ENCODE measurements at places on chromosomes 16 and 17.
A peak's percentile ranks its signal among the peaks of the same experiment; 100 is the strongest.

- no peak overlapping the region for H3K27ac ChIP-seq
- no peaks in the 10 kb centered on the region for H3K27me3 ChIP-seq
- DNase-seq = no peak
Observed at GRCh38 chr17:9386401-9386800, 189.2 kb downstream of the STX8 start.

GRCh38 chr17:80097844-80098691 is 3.3 kb upstream of the GAA start:
- peaks cover 3% of the 10 kb centered on the region for H3K27me3 ChIP-seq
- H3K27ac ChIP-seq = no peak overlapping the region
- H3K4me1 ChIP-seq = peaks cover 27% of the 10 kb centered on the region
- DNase-seq = no peak

DNA sequence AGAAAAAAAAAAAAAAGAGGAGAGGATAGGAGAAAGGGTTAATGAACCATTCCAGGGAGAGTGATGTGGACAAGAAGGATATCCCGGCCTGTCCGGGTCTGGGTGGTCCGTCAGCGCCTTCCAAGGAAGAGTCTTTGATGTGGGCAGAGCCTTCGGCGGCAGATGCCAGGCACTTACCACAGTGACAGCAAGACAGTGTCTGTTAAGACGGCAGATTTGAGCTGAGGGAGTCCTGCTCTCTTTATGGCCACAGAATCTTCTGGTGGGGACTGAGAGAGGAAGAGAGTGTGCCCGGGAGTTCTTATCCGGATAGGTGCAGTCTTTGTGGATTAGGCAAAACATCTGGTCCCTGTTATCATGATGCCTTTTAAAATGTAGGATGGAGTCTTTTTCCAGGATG is 95.2 kb downstream of the ZDHHC7 start:
- H3K4me3 ChIP-seq = no peak overlapping the region
- peaks cover 44% of the 10 kb centered on the region for H3K27me3 ChIP-seq
- no peak overlapping the region for H3K27ac ChIP-seq
- no peaks in the 10 kb centered on the region for H3K4me1 ChIP-seq
- H3K36me3 ChIP-seq = no peaks in the 10 kb centered on the region
- no peak for DNase-seq

- H3K4me3 ChIP-seq = no peak overlapping the region
- no peak overlapping the region for H3K27ac ChIP-seq
- DNase-seq = no peak
- H3K4me1 ChIP-seq = no peaks in the 10 kb centered on the region
- H3K27me3 ChIP-seq = no peaks in the 10 kb centered on the region
Observed at GRCh38 chr17:46738544-46738943, 79.9 kb downstream of the WNT3 start.

- H3K27ac ChIP-seq = no peak overlapping the region
- H3K27me3 ChIP-seq = no peaks in the 10 kb centered on the region
- no peak for DNase-seq
- peaks cover 4% of the 10 kb centered on the region for H3K36me3 ChIP-seq
Observed at GRCh38 chr16:287298-287811, 4.4 kb downstream of the PDIA2 start.

DNA sequence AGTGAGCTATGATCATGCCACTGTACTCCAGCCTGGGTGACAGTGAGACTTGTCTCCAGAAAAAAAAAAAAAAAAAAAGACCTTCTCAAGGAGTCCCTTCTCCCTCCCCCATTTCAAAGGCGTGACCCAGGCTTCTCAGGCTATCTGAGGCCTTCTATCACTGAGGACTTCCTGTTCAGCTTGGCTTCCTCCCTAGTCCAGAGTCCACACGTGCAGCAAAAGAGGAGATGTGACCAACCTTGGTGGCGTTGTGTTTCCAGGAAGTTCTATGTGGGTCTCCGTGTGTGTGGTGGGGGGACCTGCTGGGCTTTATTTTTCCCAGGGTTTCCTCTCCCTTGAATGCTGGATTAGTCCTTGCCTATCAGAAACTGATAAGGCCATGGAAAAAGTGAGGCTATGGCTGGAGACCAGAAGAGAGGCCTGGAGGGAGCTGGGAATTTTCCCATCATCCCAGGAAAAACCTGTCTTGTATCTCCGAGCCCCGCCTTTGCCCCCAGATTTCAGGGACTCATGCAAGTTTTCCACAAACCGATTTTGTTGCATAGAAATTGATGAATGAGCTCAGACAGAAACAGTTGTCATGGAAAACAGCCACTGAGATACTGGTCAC is 148.1 kb downstream of the SALL1 start:
- no peaks in the 10 kb centered on the region for H3K27me3 ChIP-seq
- no peaks in the 10 kb centered on the region for H3K36me3 ChIP-seq
- H3K4me1 ChIP-seq = no peaks in the 10 kb centered on the region
- no peak for DNase-seq

GRCh38 chr17:66466840-66467367 is 164.5 kb downstream of the PRKCA start:
- H3K27ac ChIP-seq = peak overlapping the region; percentile 87
- peaks cover 2% of the 10 kb centered on the region for H3K36me3 ChIP-seq
- no peaks in the 10 kb centered on the region for H3K27me3 ChIP-seq

- peaks cover 24% of the 10 kb centered on the region for H3K27me3 ChIP-seq
- H3K36me3 ChIP-seq = no peaks in the 10 kb centered on the region
- no peaks in the 10 kb centered on the region for H3K4me1 ChIP-seq
- no peak for DNase-seq
Observed at GRCh38 chr16:55736671-55737070, 80.9 kb downstream of the SLC6A2 start.

DNA sequence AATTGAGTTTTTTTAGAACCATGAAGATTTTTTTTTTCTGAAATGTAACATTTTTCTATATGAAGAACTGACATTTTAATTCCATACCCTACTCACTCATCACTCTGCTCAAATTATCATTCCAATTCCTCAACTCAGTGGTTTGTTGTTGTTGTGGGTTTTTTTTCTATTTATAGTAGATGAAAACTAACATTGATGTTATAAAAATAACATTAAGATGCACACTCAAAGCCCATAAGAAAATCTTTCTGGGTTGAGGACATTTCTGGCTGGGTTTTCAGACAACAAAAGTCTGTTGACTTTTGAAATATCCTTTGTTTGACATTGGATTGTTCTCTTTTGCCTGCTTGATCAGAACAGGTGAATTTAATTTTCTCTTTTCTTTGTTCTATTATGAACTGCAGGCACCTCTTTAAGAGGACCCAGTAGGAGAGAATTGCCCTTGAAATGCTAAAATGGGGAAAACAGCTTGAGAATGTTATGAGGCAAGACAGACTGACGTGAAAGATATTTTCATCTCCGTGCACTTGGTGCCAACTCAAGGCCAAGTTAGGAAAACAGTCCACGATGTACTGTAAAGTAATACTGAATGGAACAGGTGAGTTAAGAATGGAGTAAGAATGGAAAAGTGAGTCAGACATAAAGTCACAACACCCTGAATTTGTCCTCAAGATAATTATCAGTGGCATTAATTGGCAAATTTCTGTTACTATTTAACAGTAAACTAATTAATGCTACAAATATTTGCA is 16.1 kb upstream of the ABCA5 start:
- H3K27ac ChIP-seq = no peak overlapping the region
- DNase-seq = no peak
- no peaks in the 10 kb centered on the region for H3K36me3 ChIP-seq
- H3K4me1 ChIP-seq = no peaks in the 10 kb centered on the region
- H3K27me3 ChIP-seq = peaks cover 4% of the 10 kb centered on the region
- no peak overlapping the region for H3K4me3 ChIP-seq

GRCh38 chr16:58451945-58452401 is 48.0 kb upstream of the NDRG4 start:
- no peak overlapping the region for H3K4me3 ChIP-seq
- H3K36me3 ChIP-seq = no peaks in the 10 kb centered on the region
- DNase-seq = no peak
- H3K4me1 ChIP-seq = peaks cover 9% of the 10 kb centered on the region
- no peak overlapping the region for H3K27ac ChIP-seq

GRCh38 chr17:76996741-76997694 is 128.8 kb downstream of the MGAT5B start:
- H3K27me3 ChIP-seq = no peaks in the 10 kb centered on the region
- peak overlapping the region; percentile 88 for H3K27ac ChIP-seq
- DNase-seq = peak; percentile 27
- H3K4me1 ChIP-seq = peaks cover 39% of the 10 kb centered on the region
- H3K4me3 ChIP-seq = no peak overlapping the region
- H3K36me3 ChIP-seq = no peaks in the 10 kb centered on the region

DNA sequence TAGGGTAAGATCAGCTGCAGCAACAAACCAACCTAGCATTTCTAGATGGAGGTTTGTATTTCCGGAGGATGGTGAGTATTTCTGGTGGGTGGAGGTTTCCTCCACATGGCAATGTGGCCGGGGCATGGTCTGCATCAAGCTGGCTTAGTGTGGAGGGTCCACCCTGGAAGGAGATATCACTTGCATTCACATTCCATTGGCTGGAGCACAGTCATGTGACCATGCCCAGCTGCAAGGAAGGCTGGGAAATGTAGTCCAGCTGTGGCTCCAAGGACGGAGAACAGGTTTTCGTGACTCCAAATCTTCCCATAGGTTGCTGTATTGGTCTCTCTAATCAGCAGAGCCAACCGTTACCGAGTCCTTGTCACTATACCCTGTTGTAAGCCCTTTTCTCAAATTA is 68.7 kb downstream of the RAI1 start:
- H3K27me3 ChIP-seq = no peaks in the 10 kb centered on the region
- no peaks in the 10 kb centered on the region for H3K36me3 ChIP-seq
- H3K4me3 ChIP-seq = no peak overlapping the region
- H3K27ac ChIP-seq = peak overlapping the region; percentile 57

DNA sequence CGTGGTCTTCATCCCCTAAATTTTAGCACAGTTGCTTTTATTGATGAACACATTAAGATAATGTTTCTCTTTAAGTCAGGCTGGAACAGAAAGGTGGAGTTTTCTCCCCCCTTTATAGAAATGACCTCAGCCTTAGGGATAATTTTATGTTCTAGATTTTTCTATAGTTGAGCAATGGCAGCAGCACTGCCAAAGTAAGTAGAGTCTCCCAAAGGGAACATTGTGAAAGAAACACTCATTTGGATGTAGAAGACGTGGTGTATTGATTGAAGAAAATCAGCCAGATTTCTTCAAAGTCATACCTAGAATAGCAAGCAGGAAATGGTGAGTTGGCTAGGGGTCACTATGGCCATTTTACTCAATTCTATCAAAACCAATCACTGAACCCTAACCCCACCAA is 122.5 kb downstream of the DNAH9 start:
- H3K4me3 ChIP-seq = no peak overlapping the region
- no peaks in the 10 kb centered on the region for H3K27me3 ChIP-seq
- no peaks in the 10 kb centered on the region for H3K4me1 ChIP-seq
- DNase-seq = no peak
- no peak overlapping the region for H3K27ac ChIP-seq
- no peaks in the 10 kb centered on the region for H3K36me3 ChIP-seq

DNA sequence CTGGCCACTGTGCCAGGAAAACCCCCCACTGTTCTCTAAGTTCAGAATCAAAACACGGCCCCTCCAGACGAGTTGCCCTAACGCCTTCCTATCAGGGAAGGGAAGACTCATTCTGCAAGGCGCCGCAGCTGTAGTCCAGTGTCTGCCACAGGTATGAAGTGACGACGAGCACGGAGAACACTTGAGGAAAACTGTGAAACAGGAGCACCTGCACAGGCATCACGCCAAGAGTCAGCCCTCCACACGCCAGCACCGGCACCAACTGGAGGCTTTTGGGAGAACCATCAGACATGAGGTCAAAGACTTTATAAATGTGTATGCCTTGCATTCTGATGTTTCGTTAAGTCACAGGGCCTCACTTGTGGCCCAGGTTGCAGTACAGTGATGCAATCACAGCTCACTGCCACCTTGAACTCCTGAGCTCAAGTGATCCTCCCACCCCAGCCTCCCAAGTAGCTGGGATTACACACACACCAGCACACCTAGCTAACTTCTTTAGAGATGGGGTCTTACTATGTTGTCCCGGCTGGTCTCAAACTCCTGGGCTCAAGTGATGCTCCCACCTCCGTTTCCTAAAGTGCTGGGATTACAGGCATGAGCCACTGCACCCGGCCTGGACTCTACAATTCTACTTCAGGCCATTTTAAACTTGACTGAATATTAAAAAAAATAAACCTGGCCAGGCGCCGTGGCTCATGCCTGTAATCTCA is 22.9 kb downstream of the KLHDC4 start:
- H3K27ac ChIP-seq = no peak overlapping the region
- no peak for DNase-seq
- H3K36me3 ChIP-seq = peaks cover 40% of the 10 kb centered on the region
- no peak overlapping the region for H3K4me3 ChIP-seq
- H3K4me1 ChIP-seq = peaks cover 10% of the 10 kb centered on the region
- no peaks in the 10 kb centered on the region for H3K27me3 ChIP-seq

DNA sequence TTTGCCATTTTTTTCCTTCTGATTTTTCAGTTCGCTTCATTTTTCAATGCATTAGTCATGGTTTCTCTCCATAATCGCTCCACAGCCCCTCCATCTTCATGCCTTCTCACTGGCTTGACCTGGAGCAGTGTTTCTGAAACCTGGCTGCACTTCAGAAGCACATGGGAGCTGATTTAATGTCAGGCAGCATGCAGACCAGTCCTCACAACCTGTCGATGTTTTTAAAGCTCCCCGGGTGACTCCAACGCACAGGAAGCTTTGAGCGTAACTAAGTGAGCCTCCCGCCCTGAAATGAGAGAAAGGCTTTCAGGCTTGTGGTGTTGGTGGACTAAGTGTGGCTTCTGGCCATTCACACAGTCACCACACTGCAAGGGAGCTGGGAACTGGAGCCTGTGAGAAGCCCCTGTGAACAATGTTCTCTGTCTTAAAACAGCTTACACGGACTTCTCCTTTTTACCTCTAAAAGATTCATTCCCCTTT is 16.8 kb upstream of the DRG2 start:
- no peak for DNase-seq
- H3K27ac ChIP-seq = no peak overlapping the region
- H3K4me1 ChIP-seq = peaks cover 8% of the 10 kb centered on the region
- peaks cover 13% of the 10 kb centered on the region for H3K27me3 ChIP-seq
- no peaks in the 10 kb centered on the region for H3K36me3 ChIP-seq
- no peak overlapping the region for H3K4me3 ChIP-seq

DNA sequence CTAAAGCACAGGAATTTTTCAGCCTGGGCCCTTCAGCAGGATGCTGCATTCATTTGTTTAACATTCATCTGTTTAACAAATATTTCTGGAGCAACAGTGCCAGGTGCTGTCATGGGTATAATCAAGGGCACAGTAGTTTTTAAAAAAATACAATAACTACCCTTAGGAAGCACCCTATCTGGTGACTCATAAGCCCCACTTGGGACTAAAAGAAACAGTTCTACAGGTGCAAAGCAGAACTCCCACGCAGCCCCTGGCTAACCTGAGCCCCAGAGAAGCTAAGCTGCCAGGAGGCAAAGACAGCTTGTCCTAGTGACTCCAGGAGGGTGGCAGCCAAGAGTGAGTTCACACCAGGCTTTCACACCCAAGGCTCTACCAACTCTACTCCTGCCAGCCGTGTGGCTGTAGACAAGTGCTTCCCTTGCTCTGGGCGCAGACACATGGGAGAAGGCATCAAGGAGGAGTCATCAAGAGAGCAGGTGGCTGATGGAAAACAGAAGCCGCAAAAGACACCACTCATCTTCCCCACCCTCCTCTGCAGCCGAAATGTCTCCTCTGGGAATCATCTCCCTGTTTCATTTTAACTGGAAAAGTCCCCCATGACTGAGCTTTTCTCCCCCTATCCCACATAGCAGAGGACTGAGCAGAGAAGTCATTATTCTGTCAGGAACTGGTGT is 14.4 kb downstream of the CUEDC1 start:
- H3K27ac ChIP-seq = no peak overlapping the region
- no peak for DNase-seq
- no peaks in the 10 kb centered on the region for H3K36me3 ChIP-seq

Measured in activated CD4-positive, alpha-beta memory T cell treated with anti-CD3 and anti-CD28 coated beads, Interleukin-2, amount 10 ng/mL, durations not matched to agents 7 days and 5 days (primary cell).